ENCODE measurements at places on chromosomes 7 and 10. TPM values are rescaled to one million over a fixed set of nuclear protein-coding genes. Genes with fewer than 3 reads are reported as not detected.

GRCh38 chr10:17375936-17376584 lies 78.3 kb downstream of the ST8SIA6 start:
- DNase-seq = no peak

DNA sequence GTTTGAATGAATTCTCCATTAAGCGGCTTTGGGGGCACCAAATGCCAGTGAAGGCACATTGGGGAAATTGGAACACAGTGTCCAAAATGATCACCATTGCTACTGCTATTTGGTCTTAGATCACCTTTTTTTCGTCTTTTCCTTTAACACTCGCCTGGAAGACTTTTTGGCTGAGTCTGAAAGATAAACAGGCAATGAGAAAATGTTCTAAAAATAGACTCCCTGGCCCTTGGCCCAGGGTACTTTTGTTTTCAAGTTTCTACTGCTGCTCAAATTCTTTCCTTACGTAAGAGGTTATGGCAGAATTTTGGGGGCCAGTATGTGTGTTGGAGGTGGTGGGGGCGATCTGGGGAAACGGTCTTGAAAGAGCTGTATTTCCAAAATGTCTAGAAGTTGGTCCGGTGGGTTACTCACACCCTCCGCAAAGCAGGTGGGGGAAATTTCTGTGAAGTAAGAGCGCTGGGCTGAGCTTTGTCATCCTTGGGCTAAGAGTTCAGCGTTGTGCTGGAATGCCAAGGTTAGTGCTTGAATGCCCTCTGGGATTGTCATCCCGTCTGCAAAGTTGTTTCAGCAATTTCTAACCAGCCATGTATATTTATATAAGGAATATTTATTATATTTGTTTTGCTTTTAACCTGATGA lies 1.3 kb upstream of the ITPRIP start:
- DNase-seq = peak; percentile 49

- no peak for DNase-seq
Measured at GRCh38 chr10:70891627-70892026, 3.3 kb upstream of the PCBD1 start.

DNA sequence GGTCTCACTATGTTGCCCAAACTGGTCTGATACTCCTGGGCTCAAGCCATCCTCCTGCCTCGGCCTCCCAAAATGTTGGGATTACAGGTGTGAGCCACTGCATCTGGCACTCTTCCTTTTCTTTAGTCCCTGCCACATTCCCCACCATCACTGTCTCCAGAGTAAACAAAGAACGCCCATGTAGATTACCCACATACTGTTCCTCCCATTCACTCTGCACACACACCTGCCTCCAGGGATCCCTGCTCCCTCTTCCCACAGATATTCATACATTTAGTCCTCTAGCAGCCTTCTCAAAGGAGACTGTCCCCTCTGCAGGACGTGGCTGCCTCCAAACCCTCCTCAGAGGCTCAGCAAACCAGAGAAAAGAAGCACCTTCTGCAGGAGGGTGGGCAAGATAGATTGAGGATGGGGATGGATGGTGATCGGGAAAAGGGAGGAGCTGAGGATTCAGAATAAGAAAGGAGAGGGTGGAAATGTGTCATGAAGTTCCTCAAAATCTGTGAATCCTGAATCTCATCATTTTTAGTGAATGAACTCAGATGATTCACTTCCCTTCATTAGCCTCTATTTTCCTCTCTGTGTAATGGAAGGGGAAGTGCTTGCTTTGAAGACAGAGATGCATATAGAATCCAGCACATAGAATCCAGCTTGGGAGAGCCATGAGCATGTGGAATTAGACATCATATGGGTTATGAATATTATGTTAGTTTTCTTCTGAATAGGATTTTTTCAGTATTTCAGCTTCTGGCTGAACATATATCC lies 5.5 kb upstream of the PLAU start:
- no peak for DNase-seq

DNA sequence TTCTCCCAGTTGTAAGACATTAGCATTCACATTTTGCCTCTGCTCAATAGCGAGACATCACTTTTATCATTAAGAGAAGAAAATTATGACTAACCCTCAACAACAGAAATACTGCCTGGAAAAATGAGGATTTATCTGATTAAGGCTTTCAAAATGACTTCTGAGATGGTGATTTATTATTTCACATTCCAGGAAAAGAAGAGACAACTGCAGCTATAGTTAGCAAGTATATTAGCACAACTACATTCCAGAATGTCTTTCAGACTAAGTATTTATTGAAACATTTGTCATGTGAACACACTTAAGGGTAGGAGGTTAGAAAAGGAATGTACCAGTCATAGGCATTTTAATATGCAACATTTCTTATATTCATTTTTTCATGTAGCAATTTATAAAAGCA lies 162.0 kb downstream of the IQUB start:
- DNase-seq = no peak

GRCh38 chr7:124635416-124635815 lies 130.2 kb downstream of the GPR37 start:
- DNase-seq = no peak

DNA sequence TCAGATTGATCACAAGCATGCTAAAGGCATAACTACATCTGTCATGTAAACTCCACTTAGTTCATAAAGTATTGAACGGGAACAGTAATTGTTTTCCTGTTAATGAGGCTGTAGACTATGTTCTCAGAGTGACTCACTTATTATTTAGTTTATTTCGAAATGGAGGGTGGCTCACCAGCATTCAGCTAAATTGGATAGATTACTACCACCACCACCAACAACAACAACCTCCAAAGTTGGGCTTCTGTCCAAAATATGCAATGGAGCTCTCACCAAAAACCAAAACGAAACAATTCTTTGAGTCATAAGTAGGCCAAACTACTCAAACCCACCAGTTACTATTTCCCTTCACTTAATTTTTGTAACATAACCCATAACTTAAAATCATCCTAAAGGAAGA lies 127.9 kb upstream of the NRBF2 start:
- no peak for DNase-seq

DNA sequence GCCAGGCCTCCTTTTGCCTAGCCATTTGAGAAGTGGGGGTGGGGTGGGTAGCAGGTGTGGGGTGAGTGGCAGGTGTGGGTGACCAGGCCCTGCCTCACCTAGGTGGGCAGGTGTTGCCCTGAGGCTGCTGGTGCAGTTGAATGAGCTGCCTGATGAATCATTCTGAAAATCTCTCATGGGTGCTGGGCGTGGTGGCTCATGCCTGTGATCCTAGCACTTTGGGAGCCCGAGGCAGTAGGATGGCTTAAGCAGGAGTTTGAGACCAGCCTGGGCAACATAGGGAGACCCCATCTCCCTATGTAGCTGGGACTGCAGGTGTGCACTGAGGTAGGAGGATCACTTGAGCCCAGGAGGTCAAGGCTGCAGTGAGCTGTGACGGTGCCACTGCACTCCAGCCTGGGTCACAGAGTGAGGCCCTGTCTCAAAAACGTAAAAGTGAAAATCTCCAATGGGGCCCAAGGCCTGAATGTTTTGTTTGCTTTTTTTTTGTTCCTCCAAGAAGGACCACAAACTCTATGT lies 17.7 kb downstream of the TSPAN14 start:
- DNase-seq = no peak

- no peak for DNase-seq
Measured at GRCh38 chr10:43128958-43129706, 9.1 kb upstream of the CSGALNACT2 start.

- DNase-seq = peak; percentile 21
Measured at GRCh38 chr7:30285536-30286284, 1.3 kb downstream of the ZNRF2 start.

DNA sequence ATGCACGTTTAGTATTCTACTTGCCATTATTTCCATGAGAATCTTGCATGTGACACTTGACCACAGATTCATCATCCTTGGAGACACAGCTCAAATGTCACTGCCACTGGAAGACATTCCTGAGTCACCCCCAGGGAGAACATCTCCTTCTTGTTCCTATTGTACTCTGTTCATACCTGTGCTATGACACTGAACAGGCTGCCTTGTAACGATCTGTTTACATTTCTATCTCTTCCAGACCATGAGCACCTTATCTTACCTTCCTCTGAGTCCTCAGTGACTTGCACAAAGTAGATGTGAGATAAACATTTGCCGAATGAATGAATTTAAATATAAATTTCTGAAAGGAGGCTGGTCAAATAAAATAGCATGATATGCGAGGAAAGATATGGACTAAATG lies 331.9 kb upstream of the LRRN3 start:
- no peak for DNase-seq

- no peak for DNase-seq
Measured at GRCh38 chr7:82633592-82633991, 190.0 kb upstream of the CACNA2D1 start.

- DNase-seq = no peak
Measured at GRCh38 chr10:25245165-25245564, 70.4 kb downstream of the GPR158 start.

- DNase-seq = no peak
Measured at GRCh38 chr7:120864141-120864900, 6.4 kb upstream of the TSPAN12 start.

- DNase-seq = no peak
Measured at GRCh38 chr7:133452577-133452976, 199.7 kb downstream of the EXOC4 start.

DNA sequence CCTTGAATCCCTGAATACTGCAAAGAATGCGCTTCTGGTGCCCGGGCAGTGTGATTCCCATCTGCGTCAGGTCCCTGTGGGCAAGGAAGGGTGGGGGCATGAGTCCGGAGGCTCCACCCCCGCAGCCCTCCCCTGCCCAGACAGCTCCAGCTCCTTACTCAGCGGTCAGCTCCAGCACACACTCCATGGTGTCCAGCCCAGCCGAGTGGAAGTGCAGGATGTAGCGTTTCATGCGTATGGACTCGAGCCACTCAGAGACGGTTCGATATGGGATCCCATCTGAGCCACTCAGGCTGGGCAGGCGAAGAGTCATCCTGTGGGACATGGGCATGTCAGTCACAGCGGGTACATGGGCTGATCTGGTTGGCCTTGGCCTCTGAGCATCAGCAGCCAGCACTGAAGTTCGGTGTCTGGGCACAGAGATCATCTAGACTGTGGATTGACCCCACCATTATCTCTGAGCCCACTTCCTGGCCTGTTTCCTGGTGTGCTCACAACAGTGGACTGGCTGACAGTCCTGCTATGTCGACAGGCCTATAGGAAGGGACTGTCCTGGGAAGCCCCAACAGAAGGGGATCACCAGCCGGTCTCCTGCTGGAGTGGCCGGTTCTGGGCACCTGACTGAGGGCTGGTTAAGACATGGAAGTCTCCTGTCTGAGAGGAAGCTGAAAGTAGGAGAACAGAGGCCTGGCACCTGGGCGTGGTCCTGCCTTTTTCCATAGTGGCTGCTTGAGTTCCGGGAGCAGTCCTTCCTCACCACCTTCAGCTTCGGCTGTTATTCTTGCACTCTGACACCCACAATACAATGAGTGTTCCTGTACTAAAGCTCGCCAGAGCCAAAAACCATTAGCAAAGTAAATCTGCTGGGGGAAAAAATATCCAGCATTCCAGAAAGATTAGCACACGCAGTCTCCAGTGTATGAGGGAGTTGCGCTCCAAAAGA lies 10.6 kb downstream of the ZYX start:
- peak; percentile 59 for DNase-seq

GRCh38 chr10:17387861-17388503 lies 66.4 kb downstream of the ST8SIA6 start:
- DNase-seq = no peak

DNA sequence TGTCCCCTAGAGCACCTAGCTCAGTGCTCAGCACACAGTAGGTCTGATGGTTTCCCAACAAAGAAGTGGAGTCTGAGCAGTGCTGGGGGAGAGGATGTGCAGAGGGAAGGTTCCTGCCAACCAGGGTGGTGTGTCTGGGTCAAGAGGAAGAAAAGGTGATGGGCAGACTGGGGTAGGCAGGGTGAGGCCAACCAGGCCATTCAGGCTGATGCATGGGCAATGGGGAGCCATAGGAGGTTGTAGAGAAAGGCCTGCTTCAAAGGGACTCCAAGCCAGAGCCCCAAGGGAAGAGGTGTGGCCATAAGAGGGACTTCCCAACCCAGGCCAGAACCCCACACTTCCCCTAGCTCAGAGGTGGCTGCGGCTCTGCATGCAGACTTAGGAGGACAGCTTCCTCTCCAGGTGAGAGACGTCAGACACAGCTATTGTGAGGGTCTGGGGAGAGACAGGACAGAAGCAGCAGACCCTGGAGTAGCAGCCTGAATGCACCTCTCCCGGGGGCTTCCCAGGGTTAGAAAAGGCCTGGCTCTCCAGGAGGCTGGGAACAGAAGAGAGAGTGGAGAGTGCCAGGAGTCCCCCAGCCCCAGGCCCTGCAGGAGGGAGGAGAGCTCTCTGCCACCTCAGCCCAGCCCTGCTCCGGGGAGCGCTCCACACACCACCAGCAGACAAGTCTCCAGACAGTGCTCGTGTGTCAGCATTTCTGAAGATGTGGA lies 87.4 kb upstream of the ZMIZ1 start:
- DNase-seq = no peak

- DNase-seq = no peak
Measured at GRCh38 chr10:110511734-110512449, 14.2 kb downstream of the DUSP5 start.

DNA sequence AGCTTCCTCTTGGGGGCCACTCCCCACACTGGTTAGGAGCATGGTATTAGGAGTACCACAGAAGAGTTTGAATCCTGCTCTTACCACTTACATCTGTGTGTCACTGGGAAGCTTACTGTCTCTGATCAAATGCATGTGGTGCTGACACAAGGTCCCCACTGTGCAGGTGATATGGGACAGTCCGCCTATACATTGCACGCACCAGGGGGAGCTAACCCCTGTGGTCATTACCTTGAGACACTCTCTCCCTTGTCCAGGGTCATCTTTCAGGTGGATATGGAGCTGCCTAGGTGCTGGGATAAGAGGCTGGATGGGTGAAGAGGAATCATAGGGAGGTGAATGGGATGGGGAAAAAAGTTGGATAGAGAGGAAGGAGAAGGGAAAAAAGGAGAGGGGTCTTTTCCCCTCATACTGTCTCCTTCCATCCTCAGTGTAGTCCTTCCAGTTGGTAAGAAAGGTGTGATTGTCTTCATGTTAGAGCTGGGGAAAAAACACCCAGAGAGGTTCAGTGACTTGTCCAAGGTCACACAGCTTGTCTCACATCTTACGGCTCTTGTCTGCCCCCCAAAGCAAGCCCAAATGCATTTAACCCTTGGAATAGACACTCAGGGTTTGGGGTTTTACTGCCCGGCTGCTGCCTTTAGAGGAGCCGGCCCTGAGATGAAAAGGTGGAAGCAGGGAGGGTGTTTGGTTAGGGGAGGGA lies 125.9 kb downstream of the CDH23 start:
- DNase-seq = no peak

- DNase-seq = peak; percentile 86
Measured at GRCh38 chr7:116525298-116525912, 569 bp downstream of the CAV1 start.

The ZNF138 gene
- polyA plus RNA-seq = 19.2 TPM

The HOXA9 gene
- 0.48 TPM for polyA plus RNA-seq

The HMX3 gene
- not detected for polyA plus RNA-seq

The CADPS2 gene
- polyA plus RNA-seq = 75.2 TPM

The HOXA13 gene
- not detected for polyA plus RNA-seq

The OR6V1 gene
- polyA plus RNA-seq = not detected

The EVX1 gene
- not detected for polyA plus RNA-seq

The STEAP2 gene
- 11.2 TPM for polyA plus RNA-seq

The THNSL1 gene
- 11.5 TPM for polyA plus RNA-seq

Data from left lung (tissue), 14 donors.